ENCODE measurements at places on chromosomes 16 and 17.

- no peak for DNase-seq
These were observed 307.1 kb downstream of the TMEM114 start for GRCh38 chr16:8283195-8283594.

DNA sequence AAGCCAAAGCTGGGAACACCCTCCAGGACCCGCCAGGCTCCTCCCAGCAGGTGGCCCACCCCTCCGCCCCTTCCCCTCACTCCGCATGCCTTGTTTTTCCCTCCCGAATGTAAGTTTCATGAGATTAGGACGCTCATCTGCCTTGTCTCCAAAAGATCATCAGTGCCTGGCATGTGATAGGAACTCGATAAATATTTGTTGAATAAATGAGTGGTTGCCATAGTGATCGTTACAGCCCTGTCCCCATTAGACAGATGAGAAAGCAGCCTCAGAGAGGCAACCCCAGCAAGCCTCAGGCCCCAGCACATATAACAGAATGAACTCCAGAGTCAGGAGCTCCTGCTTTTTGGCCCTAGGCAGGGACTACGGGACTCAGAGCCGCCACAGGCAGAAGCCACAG lies 5.0 kb downstream of the CAMKK1 start:
- no peak for DNase-seq

- DNase-seq = no peak
These were observed 5.3 kb upstream of the TAOK1 start for GRCh38 chr17:29384901-29385300.

DNA sequence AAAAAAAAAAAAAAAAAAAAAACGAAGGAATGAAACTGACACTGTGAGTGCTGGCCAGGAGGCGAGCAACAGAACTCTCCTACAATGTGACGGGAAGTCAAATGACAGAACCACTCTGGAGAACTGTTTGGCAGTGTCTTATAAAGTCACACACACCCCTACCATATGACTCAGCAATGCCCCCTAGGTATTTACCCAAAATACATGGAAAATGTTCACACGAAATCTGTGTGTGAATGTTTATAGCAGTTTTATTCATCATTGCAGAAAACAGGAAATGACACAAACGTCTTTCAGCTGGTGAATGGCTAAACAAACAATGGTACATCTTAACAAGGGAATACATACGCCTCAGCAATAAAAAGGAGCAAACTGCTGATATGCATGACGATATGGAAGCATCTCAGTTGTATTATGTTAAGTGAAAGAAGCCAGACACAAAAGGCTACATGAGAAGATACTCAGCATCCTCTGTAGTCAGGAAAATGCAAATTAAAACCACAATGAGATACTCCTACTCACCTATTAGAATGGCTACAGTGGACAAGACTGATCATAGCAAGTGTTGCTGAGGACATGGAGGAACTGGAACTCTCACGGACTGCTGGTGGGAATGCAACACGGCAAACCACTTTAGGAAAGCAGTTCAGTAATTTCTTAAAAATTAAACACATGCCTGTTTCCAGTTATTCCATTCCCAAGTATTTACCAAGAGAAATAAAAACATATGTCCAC lies 74.7 kb downstream of the TBC1D16 start:
- DNase-seq = no peak

- DNase-seq = no peak
These were observed 60.9 kb upstream of the ZNF750 start for GRCh38 chr17:82900741-82901140.

DNA sequence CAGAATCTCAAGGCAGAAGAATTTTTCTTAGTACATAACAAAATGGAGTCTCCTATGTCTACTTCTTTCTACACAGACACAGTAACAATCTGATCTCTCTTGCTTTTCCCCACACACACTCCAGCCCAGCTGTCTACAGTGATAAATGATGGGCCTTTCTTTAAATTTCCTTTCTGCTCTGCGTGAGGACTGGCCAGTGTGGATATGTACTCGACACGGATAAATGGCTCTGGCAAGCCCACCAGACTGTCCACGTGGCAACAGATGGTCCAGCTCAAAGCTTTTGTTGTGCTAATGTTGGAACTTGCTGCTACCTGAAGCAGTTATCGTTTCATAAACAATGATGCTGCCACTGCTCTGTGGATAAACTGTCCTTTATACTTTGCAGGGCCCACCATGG lies 410.7 kb downstream of the TMEM114 start:
- no peak for DNase-seq

- DNase-seq = no peak
These were observed 94.8 kb upstream of the CPHXL start for GRCh38 chr16:75821117-75821516.

- no peak for DNase-seq
These were observed 216 bp downstream of the VPS9D1 start for GRCh38 chr16:89720551-89720812.

GRCh38 chr17:55334881-55335540 lies 70.3 kb downstream of the HLF start:
- DNase-seq = no peak

- DNase-seq = no peak
These were observed 96.0 kb downstream of the YPEL2 start for GRCh38 chr17:59427425-59427921.

DNA sequence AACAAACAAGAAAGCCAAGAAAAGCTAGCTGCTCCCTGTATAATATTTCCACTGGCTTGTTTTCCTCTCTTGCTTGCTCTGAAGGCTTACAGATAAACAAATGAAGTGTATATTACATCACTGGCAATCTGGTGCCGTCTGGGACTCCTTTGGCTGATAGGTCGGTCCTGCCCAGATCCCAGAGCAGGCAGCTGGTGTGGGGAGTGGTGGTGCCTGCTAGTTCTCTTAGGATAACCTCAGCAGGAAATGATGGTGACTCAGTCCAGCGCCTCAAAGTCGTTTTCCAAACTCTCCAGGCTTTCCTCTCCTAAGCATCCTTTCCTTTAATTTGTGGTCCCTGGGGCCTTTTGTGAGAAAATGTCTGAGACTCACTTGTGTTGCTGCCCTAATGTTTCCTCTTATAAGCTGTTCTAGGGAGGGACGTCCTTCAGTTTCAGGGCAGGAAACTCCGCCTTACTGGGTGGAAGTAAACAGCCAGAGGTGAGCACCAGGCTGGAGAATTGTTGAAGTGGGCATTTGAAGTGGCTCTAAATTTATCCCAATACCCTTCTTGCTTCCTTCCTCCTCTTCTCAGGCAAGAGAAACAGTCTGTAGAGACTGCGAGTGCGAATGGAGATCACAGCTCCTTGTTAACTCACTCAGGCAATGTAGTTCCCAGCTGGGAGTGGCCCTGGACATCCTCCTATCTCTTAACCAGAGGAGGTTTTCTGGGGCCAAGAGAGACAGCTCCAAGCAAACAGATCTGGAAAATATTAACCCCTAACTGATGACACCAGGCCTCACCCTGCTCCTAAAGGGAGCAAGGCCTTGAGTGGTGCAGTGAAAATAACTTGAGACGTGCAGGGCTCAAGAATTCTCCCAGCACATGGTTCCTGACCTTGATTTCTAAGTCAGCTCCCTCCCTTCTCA lies 34.9 kb downstream of the CD300LF start:
- no peak for DNase-seq

DNA sequence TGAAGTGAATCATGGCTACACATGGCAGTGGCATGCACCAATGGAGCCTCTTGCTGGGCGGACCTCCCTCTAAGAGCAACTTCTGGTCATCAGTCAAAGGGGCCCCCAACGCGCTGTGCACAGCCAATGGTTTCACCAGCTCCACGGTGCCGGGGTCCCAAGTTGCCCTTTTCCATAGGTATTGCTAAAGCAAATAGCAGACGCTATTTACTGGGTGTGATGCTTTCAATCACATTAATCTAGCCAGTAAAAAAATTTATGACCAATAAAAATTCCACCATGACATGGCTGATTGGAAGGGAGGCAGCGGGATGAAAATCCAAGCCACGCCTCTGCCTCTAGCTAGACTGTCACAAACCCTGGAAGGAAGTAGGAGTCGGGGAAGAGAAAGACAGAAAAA lies 680.3 kb upstream of the SOX9 start:
- no peak for DNase-seq

DNA sequence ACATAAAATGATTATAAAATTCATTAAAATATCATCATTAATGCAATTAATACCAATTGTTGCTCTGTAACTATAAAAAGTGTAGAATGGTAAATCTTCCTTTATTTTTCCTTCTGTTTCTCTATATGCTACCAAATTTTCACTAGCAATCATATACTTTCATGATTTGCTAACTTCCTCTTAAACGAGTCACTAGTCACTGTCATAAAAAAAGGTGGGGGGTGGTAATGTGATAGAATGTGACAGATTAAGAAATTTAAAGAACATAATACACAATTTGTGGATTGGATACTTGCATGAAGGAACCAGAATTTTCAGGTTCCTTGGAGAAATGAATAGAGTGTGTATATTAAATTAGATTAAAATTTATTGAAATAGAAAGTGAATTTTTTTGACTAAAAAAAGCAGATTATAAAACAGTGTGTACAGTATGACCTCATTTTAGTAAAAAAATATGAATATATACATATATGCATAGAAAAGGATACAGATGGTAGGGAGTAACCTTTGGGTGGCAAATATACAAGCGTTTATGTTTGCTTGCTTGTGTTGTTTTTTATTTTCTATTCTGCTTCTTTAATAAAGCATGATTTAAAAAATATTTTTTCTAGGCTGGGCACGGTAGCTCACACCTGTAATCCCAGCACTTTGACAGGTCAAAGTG lies 56.7 kb upstream of the C17orf78 start:
- no peak for DNase-seq

- DNase-seq = no peak
These were observed 2.7 kb downstream of the CBFA2T3 start for GRCh38 chr16:88974080-88974915.

- no peak for DNase-seq
These were observed 47.3 kb downstream of the CCDC42 start for GRCh38 chr17:8697323-8697741.

- DNase-seq = no peak
These were observed 8.7 kb downstream of the ZDHHC7 start for GRCh38 chr16:85002608-85003007.

Measured in T-helper 9 cell (primary cell).